ENCODE measurements at places on chromosomes 6 and 20.

- DNase-seq, result no peak
Observed at GRCh38 chr20:35840421-35840820, 68.6 kb downstream of the PHF20 start.

DNA sequence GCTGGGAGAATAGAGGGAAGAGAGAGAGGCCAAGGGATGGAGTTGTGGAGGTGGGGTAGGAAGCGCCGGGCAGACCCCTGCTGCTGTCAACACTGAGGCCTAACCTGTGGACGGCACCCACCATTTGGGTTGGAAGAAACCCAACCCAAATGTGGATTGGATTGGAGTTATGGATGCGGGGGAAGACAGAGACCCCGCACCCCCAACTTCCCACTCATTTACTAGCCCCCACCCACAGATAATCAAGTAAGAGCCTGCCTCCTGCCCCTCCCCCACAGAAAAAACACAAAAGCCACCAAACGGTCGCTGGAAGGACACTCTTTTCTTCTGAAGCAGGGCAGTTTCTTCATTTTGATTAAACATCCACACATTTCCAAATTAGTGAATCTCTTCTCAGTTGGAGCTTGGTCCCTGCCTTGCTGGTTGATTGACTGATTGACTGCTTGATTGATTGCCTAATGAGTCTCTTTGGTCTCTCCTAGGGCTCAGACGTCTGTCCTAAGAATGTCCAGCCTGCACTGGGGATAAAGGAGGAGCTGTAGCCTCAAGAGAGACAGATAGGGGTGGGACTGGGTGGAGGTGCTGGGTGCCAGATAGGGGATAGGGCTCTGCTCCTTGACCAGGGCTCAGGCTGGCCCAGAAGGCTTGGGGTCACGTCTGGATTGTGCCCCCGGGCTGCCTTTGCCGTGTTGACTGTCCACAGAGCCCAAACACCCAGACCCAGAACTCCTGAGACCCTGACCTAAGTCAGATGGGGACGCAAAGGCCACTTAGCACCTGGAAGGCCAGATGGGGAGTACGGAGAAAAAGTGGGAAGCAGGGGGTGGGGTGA, 74.9 kb upstream of the FOXP4 start:
- DNase-seq, result no peak

DNA sequence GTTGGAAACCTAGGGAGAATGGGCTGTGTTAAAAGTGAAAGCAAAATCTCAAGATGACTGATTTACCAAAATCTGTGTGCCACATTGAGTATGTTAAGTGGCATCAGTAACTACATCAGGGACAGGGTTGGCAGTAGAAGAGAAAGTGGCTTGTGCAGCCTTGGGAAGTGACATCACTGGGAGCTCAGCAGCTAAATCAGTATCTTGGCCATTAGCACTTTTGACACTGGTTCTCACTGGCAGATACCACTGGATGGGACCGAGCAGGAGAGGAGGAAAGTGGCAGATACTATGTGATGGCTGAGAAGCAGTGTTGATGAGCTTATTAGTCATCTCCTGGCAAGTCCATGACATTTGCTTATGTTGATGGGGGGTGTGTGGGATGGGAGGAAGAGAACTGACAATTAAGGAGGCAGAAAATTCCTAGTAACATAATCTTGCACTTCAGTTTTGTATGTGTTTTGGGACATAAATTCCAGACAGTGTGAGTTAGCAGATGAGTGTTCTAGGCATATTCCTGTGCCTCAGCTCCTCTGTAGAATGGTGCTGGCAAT, 322.2 kb downstream of the SOX4 start:
- DNase-seq, result no peak

GRCh38 chr20:9508696-9509178, 5.7 kb upstream of the LAMP5 start:
- no peak for DNase-seq

DNA sequence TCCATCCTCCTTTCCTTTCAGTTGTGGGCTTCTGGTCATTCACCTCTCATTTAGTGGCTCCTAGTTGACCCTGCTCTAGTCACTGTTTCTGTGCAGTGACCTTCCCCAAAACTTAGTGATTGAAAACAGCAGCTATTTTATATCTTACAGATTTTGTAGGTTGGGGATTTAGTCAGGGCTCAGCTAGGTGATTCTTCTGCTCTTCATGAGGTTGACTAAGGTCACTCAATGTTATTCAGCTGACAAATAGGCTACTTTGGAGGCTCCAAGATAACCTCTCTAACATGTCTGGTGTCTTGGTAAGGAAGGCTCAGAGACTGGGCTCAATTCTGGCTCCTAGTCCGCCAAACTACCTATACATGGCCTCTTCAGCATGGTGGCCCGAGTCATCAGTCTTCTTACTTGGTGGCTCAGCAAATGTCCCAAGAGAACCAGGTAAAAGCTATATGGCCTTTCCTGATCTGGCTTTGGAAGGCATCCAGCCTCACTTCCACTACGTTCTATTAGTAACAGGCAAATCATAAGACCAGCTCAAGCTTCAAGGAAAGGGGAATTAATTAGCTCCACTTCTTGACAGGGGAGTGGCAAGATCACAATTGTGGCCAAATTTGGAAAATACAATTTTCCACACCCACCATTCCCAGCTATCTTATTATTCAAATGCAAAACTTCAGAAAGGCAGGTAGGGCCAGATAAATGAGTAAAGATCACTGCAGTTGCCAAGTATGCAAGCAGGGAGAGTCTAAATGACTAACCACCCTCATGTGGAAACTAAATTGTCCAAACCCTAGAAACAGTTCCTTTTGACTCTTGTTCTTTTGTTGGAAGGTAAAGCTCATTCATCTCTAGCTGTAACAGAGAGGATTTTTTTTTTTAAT, 50.5 kb upstream of the LTV1 start:
- DNase-seq, result no peak

- DNase-seq, result no peak
Observed at GRCh38 chr6:150233843-150234269, 91.0 kb downstream of the PPP1R14C start.

- no peak for DNase-seq
Observed at GRCh38 chr6:5163247-5163646, 78.1 kb downstream of the PPP1R3G start.

GRCh38 chr6:133225560-133225959, 15.6 kb upstream of the EYA4 start:
- no peak for DNase-seq
